ENCODE measurements at places on chromosomes 4 and X.

GRCh38 chr4:65353098-65353497, 317.2 kb downstream of the EPHA5 start:
- DNase-seq: no peak

DNA sequence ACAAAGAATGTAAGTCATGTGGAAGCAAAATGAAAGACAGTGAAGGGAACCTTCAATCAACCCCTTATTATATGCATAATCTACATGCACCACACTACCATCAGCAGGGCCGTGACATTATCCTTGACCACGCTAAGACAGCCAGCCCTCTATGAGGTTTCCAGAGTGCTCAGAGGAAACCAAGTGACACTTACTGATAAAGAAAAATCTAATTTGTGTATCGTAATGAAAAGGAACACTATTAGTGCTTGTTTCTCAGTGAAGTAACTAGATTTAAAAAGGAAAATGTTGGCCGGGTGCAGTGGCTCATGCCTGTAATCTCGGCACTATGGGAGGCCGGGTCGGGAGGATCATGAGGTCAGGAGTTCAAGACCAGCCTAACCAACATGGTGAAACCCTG, 56.4 kb downstream of the ABCG2 start:
- DNase-seq: no peak

DNA sequence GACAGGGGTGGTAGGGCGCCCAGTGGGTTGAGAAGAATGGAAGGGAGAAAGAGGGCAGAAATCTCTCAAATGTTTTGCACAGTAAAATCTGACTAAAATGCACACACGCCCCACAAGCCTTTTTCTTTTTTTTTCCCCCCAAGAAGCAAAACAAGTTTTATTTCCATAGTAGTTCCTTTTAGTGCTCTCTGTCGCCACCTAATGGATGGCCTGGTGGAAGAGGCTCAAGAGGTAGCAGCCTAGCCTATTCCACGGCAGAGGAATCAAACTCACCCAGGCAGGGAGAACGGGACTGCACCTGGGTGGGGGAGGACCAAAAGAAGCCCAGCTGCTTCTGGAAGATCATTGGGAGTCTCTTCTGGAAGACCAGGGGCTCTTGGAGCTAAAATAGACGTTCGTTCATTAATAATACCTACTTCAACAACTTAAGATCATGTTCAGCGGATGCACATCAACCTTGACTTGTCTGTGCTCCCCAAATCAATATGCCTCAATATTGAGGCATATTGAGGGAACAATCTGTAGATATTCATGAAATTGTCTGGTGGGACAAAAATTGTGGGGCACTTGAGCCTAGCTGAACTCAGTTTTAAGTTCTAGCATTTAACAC, 31.6 kb upstream of the IRAK1 start:
- no peak for DNase-seq

DNA sequence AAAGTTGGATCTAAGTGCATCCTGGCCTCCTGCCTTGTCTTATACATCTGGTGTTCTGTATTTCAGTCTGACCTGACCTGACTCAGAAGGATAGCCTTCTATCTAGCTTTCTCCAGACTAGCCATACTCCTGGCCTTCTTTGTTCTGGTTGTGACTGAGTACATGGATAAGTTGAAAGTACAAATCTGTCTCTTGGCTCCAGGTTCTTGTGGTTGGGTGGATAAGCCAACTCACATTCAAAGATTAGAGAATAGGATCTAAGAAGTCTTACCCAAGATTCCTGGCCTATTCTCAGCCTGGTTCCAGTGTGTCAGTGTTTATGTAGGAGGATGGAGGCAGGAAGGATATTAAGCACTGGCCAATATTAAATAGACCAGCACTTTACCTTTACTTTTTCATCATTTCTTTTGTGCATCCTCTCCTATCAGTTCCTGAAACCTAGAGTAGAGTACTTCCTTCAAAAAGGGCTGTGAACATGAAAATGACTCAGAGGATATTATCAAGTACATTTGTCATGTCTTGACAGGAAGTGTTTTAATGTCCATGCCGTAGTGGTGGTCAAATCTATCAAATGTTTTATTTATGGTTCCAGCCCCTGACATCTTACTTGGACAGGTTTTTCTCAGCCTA, 123.5 kb downstream of the IL15 start:
- no peak for DNase-seq

DNA sequence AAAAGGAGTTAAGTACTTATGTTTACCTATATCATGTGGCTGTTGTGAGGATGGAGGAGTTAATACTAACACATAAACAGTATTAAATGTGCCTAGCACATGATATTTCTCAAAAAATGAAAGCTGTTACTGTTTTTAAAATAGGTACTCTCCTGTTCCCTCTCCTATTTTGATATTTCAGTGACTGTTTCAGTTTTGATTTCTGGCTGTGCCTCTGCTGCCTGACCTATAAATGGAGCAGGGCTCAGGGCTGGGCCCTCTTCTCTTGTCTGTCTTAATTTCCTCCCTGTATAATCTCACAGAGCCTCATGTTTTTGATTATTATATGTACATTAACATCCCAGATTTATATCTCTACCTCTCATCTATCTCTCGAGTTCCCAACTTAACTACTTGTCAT, 93.3 kb downstream of the UGT8 start:
- DNase-seq: no peak

DNA sequence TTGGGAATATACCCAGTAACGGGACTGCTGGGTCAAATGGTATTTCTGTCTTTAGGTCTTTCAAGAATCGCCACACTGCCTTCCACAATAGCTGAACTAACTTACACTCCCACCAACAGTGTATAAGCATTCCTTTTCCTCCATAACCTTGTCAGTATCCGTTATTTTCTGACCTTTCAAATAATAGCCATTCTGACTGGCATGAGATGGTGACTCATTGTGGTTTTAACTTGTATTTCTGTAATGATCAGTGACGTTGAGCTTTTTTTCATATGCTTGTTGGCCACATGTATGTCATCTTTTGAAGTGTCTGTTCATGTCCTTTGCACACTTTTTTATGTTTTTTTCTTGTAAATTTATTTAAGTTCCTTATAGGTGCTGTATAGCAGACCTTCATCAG, 81.2 kb downstream of the ADAM29 start:
- no peak for DNase-seq

- no peak for DNase-seq
Measured at GRCh38 chr4:92406488-92406887, 102.7 kb downstream of the GRID2 start.

DNA sequence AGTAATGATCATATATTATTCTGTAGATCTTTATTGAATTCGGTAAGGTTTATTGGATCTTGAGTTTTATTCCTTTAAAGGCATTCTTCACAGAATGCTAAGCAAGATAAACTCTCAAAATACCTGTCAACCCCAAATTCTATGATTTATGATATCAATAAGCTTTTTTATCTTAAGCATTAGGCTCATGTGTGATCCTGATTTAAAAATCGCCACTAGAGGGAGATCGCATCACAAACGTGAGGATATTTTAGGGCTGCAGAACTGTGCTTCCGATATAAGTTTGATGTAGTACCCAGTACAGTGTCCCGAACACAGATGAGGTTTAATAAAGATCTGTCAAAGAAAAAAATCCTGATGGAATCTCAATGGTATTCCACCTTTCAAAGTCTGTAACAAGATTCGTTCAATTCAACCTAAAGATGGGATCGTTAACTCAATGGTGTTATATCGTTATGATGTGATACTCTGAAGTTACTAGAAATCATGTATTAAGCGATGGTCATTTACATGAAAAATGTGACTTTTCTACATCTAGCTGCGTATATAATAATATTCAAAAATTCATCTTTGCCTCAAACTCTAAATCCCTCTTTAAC, 169.0 kb downstream of the CORIN start:
- DNase-seq: no peak

DNA sequence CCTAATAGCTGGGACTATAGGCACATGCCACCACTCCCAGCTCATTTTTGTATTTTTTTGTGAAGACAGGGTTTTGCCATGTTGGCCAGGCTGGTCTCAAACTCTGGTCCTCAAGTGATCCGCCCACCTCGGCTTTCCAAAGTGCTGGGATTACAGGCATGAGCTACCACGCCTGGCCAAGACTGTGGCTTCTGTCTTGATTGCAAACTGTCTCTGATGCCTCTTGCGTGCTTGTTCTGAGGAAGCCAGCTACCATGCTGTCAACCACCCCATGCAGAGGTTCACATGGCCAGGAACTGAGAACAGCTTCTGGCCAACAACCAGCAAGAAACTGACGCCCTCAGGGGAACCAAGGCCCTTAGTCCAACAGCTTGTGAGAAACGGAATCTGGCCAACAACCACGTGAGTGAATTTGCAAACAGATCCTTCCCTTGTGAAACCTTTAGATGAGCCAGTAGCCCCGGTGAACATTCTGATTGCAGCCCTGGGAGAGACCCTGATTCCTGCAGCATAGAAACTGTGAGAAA, 71.2 kb downstream of the SUPT20HL2 start:
- DNase-seq: peak; percentile 58

GRCh38 chrX:91039777-91040176, 394.9 kb upstream of the PABPC5 start:
- DNase-seq: no peak

GRCh38 chr4:88989990-88990389, 67.0 kb downstream of the FAM13A start:
- no peak for DNase-seq

DNA sequence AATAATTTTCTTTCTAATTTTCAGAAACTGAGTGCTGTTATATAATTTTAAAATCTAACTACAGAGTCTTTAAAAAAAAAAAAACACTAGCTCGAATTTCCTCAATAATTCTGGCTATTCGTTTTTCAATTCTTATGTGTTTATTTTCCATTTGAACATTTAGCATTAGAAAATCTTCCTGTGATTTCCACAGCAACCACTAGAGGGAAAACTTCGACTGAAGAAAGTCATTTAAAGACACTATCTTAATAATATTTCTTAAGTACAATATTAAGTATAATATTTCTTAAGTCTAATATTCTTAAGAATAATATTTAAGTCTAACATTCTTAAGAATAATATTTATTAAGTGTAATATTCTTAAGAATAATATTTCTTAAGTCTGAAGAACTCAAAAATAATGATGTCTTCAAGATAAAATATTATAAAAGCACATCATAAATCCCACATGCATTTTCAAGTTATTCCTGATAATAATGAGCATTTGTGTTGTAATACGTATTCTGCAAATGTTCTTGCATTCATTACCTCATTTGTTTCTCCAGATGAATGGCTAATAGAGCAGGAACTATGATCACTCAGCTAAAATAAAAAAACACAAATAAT, 118.4 kb upstream of the WDR17 start:
- DNase-seq: no peak

DNA sequence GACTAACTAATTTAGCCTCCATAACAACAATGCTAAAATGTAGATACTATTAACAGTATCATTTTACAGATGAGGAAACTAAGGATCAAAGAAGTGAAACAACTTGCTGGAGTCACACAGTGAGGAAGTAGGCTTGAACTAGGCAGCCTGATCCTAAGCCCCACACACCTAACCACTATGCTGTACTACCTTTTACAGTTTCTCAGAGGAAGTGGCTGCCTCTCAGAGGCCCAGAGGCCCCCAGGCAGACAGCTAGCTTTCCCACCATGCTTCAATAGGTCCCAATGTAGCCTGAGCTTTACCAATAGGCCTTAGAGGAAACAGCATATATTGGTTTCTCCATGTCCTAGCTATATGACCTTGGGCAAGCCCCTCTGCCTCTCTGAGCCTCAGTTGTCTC, 69.4 kb upstream of the PJA1 start:
- no peak for DNase-seq

DNA sequence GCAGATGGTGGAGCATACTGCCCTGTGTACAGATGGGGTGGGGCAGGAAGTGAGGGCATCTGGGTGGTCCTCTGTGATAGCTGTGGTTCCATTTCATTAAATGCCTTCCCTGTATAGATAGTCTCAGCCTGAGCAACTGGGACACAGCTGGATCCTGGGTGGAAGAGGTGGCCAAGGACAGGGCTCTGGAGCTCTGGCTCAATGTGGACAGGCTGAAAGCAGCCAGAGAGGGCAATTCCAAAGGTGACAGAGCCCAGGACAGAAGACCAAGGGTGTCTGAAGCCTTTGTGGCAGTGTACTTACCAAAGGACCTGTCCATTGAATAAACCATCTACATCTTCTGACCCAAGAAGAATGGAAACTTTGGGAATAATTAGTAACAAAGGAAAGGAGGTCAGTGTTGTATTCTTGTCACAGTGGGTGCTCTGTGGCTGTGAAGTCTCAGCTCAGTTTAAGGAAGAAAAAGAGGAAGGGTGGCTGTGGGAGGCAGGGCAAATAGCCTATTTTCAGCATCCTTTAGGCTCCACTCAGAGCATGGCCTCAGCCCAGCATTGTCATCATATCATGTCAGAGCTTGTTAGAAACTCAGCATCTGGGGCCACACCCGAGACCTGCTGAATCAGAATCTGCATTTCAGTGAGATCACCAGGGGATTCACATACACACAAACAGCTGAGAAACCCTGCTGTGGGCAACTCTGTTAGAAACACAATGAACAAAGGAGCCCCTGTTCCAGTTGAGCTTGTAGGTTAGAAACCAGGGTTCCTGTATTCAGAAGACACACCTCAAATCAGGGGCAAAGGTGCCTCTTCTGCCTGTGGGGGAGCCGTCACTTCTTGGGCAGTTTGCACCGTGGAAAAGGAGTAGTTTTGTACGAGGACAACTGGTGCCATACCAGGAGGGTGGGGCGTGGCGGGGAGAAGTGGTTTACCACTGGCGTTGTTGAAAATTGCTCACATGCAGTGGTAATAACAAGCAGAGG, 168.6 kb downstream of the PTTG2 start:
- DNase-seq: no peak
